ENCODE measurements at places on chromosomes 12 and 14.

GRCh38 chr14:59832653-59833294 lies 37.8 kb downstream of the RTN1 start:
- no peak for DNase-seq

- no peak for DNase-seq
Observed at GRCh38 chr12:53344487-53344823, 8.3 kb upstream of the SP7 start.

- DNase-seq: peak; percentile 62
Observed at GRCh38 chr12:102824218-102824835, 92.7 kb downstream of the PAH start.

DNA sequence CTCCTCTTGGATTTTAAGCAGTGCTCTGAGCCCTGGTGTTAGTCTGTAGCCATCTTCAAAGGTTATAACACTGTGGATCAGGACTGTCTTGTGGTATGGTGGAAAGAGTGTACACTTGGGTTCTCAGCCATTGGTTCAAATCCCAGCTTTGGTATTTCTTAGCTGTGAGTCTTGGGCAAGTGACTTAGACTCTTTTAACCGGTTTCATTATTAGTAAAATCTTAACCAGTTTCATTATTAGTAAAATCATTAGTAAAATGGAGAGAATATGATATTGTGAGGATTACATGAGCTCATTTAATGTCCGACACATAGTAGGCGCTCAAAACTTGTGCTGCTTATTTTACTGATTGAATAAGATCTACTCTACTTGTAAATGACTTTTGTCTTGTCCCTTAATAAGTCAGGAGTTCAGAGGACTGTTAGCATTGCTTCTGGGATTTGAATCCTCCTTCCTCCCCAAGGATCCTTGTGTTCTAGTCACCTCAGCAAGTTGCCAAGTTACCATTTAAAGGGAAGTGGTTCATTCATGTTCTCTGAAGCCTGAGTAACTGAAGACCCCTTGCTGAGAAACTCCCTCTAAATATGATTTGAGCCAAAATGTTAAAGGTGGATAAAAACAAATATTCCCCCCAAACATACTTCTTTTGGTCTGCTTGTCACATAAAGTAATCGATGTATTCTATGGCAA lies 12.4 kb downstream of the TTLL5 start:
- DNase-seq: no peak

DNA sequence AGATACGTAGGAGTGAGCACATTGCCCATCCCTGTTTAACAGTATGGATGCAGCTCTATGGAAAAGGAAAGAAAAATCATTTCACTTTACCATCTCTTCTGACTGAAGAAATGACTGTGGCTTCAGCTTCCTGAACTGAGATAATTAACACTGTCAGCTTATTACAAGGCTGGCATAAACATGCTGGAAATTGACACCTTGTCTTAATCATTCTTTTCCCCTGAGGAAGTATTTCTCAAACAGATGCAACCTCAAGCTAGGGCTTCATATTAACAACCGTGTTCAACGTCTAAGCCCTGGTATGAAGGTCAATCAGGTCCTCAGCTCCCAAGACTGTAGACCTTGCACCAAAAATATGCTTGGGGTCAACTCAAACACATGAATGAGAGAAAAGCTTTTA lies 25.0 kb downstream of the RERG start:
- DNase-seq: no peak

DNA sequence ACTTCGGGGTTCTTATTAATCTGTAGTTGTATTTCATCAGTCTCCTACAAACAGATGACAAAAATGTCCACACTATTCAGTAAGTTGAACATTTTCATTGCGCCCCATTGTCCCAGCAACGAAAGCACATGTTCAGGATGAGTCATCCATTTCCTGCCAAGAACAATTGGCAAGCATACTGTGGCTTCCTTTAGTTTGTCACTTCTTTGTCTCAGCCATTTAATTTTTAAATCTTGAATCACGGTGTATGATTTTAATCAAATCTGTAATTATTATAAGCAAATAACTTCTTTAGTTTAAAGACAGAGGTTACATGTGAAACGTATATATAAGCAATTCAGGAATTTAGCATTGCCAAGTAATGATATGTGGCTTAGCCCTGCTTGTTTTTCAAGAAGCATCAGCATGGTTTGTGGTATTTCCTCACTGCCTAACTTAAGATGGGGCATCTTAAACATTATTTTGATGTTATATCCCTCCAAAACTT lies 211.3 kb upstream of the KRR1 start:
- DNase-seq: no peak

- no peak for DNase-seq
Observed at GRCh38 chr14:24688030-24688658, 54.2 kb upstream of the GZMB start.

- DNase-seq: no peak
Observed at GRCh38 chr12:46557539-46558373, 185.2 kb upstream of the SLC38A2 start.

GRCh38 chr12:115756271-115756670 lies 521.2 kb downstream of the MED13L start:
- DNase-seq: no peak

- DNase-seq: no peak
Observed at GRCh38 chr12:10128687-10129086, 1.3 kb downstream of the CLEC7A start.

- no peak for DNase-seq
Observed at GRCh38 chr12:12701457-12701856, 5.5 kb upstream of the GPR19 start.

- no peak for DNase-seq
Observed at GRCh38 chr14:99509871-99510555, 28.8 kb downstream of the CCNK start.

- no peak for DNase-seq
Observed at GRCh38 chr14:69572030-69572840, 2.4 kb downstream of the CCDC177 start.

- DNase-seq: peak; percentile 43
Observed at GRCh38 chr12:47742253-47742825, 16.3 kb downstream of the RAPGEF3 start.

GRCh38 chr14:32940711-32941667 lies 2.3 kb downstream of the NPAS3 start:
- no peak for DNase-seq

DNA sequence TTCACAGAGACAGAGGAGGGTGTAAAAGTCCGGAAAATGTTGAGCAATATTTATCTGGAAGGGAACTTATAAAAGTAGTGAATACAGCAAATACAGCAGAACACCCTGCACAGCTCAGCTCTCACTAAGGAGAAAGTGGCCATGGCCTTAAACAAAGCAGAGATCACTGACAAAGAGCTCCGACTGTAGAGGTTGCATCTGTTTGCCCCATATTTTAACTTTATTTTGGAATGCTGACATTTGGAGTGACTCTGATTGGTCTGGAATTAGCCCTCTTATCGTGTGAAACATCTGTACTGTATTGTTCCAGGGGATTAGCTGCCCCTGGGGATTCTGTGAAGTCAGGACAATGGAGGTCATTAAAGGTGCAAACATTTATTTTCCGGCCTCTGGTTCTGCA lies 1275.7 kb upstream of the FLRT2 start:
- peak; percentile 22 for DNase-seq

- DNase-seq: no peak
Observed at GRCh38 chr12:78666584-78666983, 198.0 kb upstream of the SYT1 start.

DNA sequence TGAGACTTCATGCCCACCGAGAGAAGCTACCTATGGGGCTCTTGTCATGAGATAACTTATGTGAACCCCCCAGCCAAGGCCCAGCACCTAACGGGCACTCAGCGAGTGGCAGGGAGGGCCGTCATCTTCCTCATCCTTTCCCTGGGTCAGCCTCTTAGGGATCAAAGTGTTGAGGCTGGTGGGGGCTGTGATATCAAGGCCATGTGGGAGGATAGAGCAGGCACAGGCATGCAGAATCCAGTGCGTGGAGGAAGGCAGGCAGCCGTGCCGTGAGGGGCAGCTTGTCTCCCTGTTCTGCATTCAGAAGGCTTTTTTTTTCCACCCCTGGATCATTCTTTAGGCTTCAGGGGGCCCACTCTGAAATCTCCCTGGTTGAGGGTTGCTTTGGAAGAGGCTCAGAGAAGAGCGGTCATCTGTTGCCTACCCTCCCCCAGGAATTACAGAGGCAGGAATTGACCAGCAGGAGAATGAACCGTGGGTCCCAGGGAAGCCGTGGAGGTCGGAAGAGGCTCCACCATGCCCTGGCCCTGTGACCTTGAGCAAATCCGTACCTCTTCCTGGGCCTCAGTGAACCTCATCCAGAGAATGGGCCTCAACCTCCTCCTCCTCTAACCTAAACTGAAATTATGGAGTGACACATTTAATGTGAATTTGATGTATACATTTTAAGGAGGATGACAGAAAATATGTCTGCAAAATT lies 62.8 kb downstream of the BEGAIN start:
- no peak for DNase-seq

- no peak for DNase-seq
Observed at GRCh38 chr12:132403636-132404434, 74.4 kb upstream of the GALNT9 start.

- no peak for DNase-seq
Observed at GRCh38 chr12:66139328-66139727, 8.8 kb upstream of the LLPH start.

- DNase-seq: no peak
Observed at GRCh38 chr12:80593766-80594165, 113.7 kb upstream of the MYF6 start.

DNA sequence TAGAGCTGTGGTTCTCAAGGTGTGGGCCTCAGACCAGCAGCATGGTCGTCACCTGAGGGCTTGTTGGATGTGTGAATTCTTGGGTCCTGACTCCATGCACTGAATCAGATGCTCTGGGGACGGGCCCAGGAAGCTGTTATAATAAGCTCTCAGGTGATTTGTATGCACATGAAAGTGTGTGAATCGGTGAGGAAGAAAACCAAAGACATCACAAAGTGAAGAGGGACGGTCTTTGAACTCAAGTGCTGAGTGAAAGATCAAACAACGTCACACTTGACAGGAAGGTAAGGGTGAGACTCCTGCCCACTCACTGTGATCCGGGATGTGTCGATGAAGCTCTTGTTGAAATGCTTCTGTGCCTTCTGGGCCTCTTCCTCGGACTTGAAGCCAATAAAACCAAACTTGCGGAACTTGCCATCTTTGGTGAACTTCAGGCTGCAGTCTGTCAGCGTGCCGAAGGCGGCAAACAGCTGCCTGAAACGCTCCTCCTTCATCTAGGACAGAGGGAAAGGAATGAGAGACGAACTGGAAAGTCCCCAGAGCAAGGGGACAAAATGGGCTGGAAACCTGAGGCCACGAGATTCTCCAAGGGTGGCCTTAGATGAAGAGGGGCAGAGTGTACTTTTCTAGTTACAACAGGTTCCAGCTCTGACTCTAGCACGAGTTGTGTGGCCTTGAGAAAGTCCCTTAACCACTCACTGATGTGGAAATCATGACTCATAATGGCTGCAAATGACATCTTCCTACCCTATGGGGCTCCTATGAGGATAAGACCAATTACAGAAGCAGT lies 4.0 kb downstream of the RBM19 start:
- no peak for DNase-seq

DNA sequence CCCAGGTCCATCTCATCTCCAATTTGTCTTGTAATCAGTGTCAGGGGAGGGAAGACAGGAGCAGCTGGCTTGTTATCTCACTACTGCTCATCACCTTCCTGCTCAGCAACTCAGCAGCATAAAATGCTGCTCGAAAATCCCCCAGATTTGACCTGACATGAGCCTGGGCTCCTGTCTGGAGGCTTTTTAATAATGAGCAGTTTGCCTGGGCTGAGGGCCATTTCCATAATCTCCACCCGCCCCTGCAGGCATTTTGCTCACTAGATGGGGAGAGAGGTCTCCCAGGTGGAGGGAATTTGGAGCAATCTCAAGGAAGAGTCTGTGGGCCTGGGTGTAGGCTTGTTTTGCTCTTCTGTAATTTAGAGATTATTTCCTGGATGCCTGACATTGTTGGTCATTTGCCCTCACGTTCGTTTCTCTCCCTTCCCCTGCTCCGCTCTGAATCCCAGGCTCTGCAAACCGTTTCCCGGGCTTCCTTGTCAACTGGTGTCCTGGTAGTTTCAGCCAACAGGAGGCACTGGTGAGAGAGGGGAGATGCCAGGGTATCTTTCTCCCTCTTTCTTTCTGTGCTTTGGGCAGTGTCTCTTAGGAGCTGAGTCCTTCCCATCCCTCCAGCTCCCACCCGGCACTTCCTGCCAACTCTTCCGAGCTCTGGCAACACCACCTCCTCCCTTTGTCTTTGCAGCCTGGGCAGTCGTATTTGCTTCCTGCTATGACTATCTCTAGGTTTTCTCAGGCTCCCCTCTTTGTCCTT lies 299.2 kb downstream of the GLT1D1 start:
- peak; percentile 30 for DNase-seq

GRCh38 chr12:4117386-4118016 lies 156.1 kb upstream of the CCND2 start:
- DNase-seq: no peak

GRCh38 chr12:13304924-13305323 lies 108.4 kb downstream of the EMP1 start:
- no peak for DNase-seq

DNA sequence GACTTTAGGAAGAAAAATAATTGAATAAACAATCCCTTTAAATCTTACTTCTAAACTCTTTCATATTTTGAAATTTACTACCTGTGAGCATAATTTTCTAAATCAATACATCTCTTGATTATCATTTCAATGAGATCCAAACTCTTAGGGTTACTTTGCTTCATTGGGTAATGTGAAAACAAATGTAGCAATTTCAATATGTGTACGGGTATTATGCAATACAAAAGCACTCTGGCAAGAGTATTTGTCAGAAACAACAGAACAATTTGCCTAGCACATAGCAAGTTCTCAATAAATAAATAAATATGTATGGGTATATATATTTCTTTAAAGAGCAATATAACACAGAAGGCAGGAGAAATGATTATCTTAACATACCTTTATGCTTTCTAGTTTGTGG lies 77.1 kb downstream of the PLEKHG7 start:
- DNase-seq: no peak

GRCh38 chr14:69268223-69268622 lies 8.3 kb downstream of the GALNT16 start:
- DNase-seq: no peak

Data from NT2/D1 (cell line).